ENCODE measurements at places on chromosomes 2 and 18. TPM values are rescaled to one million over a fixed set of nuclear protein-coding genes. Genes with fewer than 3 reads are reported as not detected.

The DYNC1I2 gene
- polyA plus RNA-seq = 222 TPM

The LCT gene
- polyA plus RNA-seq = not detected

The SIX3 gene
- not detected for polyA plus RNA-seq

The RAX gene
- polyA plus RNA-seq = not detected

The HOXD13 gene
- 0.14 TPM for polyA plus RNA-seq

DNA sequence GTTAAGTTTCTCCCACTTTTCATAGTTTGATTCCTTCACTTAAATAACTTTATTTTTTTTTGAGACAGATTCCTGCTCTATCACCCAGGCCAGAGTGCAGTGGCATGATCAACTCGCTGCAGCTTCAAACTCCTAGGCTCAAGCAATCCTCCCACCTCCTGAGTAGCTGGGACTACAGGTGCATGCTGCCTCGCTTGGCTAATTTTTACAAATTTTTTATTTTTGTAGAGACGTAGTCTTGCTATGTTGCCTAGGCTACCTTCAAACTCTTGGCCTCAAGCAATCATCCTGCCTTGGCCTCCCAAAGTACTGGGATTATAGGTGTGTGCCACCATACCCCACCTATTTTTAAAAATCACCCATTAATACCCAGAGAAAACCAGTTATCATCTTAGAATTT lies 14.2 kb upstream of the WIPF1 start:
- DNase-seq = no peak

DNA sequence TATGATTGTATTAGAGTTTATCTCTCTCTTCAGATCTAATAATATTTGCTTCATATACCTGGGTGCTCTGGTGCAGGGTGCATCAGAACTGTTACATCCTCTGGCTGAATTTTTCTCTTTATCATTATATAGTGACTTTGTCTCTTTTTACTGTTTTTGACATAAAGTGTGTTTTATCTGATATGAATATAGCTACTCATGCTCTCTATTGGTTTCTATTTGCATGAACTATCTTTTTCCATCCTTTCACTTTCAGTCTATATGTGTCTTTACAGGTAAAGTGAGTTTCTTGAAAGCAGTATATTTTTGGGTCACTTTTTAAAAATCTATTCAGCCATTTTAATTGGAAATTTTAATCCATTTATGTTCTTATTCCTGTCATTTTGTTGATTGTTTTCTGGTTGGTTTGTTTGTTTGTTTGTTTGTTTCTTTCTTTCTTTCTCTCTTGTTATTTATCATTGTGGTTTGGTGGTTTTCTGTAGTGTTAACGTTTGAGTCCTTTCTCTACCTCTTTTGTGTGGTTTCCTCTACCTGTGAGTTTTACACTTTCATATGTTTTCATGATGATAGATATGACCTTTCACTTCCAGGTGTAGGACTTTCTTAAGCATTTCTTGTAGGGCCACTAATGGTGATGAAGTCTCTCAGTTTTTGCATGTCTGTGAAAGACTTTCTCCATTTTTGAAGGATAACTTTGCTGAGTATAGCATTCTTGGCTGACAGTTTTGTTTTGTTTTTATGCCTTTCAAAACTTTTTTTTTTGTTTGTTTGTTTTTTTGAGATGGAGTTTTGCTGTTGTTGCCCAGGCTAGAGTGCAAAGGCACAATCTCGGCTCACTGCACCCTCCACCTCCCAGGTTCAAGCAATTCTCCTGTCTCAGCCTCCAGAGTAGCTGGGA lies 54.9 kb downstream of the CCNT2 start:
- DNase-seq = no peak

DNA sequence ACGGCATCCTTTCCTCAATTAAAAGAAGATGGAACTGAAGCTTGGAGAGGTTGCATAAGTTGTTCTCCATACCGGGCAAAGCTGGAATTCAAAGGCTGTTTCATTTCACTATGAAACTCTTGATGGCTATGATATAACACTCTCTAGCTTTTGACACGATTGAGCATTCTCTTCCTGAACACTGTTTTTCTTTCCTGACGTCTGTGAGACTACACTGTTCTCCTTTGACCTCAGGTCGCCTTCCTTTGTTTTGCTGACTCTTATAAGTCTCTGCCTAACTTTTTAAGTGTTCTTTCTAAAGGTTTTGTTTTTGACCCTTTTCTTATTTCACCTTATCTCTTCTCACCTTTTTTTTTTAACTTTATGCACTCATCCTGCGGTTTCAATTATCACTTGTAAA lies 261.8 kb upstream of the LINC00305 start:
- DNase-seq = no peak

- no peak for DNase-seq
These were observed 25.4 kb downstream of the MPHOSPH10 start for GRCh38 chr2:71155846-71156245.

DNA sequence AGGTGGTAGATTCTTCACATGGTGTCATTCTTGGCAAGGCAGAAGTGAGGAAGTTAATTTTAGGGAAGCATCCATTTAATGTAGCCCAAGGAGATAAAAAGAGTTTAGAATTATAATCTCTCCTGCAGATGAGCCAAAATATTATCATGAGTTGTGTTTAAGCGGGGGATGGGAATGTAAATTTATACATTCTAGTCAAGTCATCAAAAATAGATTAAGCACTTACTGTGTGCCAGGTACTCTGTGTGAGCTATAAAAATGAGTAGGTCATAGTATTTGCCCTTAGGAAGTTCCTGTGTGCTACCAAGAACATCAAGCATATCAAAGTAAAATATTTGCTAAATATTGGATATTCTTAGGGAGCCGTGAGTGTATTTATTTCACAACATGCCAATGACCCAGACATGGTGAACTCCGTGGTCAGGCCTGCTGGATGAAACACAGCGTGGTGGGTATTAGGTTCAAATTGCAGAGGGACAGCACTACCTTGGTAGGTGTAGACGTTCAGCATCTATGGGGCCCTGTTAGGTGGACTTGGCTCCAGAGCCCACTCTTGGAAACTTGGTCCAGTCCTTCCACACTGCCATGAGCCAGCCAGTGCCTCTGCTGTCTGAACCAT lies 37.4 kb downstream of the MEIS1 start:
- DNase-seq = no peak

Data from right renal cortex interstitium (tissue), 3 donors.